Fibroblast of skin of scalp (primary cell): ENCODE measurements at places on chromosomes 7 and 10.

DNA sequence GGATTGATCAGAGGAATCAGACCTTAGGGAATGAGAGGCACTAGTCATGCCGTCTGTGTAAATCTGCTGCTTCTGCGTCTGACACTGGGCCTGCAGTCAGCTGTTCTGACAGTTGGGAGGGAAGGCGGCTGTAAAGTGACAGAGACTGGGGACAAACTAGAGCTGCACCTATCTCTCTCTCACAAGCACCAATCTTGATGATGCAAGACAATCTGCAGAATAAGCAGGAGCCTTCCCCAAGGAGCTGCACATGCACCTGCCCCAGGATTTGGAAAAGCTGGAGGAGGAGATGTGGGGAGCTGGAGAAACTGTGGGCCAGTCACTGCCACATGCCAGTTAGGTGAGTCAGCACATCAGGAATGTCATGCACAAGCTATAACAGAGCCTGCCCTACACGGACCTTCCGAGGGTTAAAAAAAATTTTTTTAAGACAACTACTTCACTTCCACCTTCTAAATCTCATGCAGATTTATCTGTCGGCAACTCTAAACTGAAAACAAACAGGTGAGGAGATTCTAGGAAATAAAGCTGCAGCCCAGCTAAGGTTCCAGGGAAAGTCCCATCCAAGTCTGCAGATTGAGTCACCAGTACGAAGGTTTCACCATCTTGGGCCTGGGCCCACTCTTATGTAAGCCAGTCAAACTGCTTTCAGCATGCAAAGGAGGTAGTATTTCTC is 39.2 kb downstream of the ENO4 start:
- DNase-seq = peak; percentile 73

GRCh38 chr7:2508327-2509215 is 11.0 kb upstream of the LFNG start:
- peak; percentile 75 for DNase-seq

GRCh38 chr7:16926283-16926682 is 44.5 kb upstream of the AGR3 start:
- peak; percentile 48 for DNase-seq

DNA sequence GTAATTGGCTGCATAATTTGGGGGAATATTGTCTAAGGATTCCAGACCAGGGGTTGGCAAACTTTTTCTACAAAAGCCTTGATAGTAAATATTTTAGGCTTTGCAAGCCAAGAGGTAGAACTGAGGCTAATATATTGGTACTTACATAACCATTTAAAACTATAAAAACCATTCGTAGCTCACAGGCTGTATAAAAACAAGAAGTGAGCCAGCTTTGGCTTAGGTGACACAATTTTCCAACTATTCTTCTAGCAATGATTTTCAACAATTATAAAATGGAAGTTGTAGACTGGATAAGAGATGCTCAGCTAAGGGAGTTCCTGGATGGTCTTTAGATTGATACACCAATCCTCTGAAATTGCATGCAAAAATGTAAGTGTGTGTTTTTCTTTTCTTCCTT is 1.4 kb downstream of the GPR141 start:
- no peak for DNase-seq
